ENCODE measurements at places on chromosomes 4 and X. TPM values are rescaled to one million over a fixed set of nuclear protein-coding genes. Genes with fewer than 3 reads are reported as not detected.
A peak's percentile ranks its signal among the peaks of the same experiment; 100 is the strongest.

DNA sequence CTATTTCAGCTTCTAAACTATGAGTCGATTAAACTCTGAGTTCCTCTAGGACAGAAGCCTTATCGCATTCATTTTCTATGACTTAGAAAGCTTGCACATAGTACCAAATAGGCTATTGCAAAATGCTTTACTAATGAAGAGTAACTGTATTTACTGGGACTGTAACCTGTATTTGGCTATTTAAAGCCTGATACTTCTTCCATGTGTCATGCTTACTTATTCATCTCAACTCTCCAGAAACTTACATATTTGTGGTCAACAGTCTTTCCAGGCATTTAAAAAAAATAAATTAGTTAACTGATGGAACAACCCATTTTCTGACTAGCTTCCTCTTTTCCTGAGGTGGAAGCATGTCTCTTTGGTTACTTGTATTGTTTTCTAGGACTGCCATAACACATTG is 467.9 kb downstream of the PCDH11X start:
- H3K27me3 ChIP-seq: no peaks in the 10 kb centered on the region
- DNase-seq: peak; percentile 62
- no peaks in the 10 kb centered on the region for H3K36me3 ChIP-seq
- peaks cover 8% of the 10 kb centered on the region for H3K4me1 ChIP-seq
- 0 out of 2 replicates have a peak overlapping the region, but pooled peaks have one; percentile 9 for H3K27ac ChIP-seq
- no peak overlapping the region for H3K4me3 ChIP-seq

- no peaks in the 10 kb centered on the region for H3K27me3 ChIP-seq
- H3K27ac ChIP-seq: no peak overlapping the region
- no peaks in the 10 kb centered on the region for H3K4me1 ChIP-seq
- H3K36me3 ChIP-seq: peaks cover 20% of the 10 kb centered on the region
- no peak for DNase-seq
Measured at GRCh38 chr4:55530691-55531090, 16.0 kb downstream of the CLOCK start.

GRCh38 chr4:23881674-23882337 is 8.0 kb downstream of the PPARGC1A start:
- no peak for DNase-seq
- H3K27ac ChIP-seq: no peak overlapping the region
- no peak overlapping the region for H3K4me3 ChIP-seq
- H3K4me1 ChIP-seq: no peaks in the 10 kb centered on the region

DNA sequence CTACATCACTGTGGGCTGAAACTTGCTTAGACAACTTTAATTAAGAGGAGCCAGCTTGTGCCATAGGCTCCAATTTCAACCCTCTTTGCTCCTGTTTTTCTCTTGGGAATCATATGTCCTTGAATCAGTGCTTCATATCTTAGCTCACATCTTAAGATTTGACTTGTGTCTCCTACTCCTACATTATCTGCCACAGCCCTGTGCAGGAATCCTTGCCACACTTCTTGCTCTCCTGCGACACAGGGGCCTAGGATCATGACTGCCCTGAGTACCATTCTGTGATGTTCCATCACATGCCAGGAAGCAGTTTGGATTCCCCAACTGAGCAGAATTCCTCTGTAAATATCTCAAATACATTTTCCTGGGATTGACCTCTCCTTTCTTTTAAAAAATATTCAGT is 36.4 kb downstream of the ARSJ start:
- H3K4me3 ChIP-seq: no peak overlapping the region
- no peak for DNase-seq
- no peaks in the 10 kb centered on the region for H3K27me3 ChIP-seq

GRCh38 chrX:40984962-40985361 is 100.3 kb upstream of the USP9X start:
- H3K4me1 ChIP-seq: no peaks in the 10 kb centered on the region
- no peak for DNase-seq

- no peaks in the 10 kb centered on the region for H3K4me1 ChIP-seq
- H3K27ac ChIP-seq: no peak overlapping the region
- H3K36me3 ChIP-seq: no peaks in the 10 kb centered on the region
- no peak overlapping the region for H3K4me3 ChIP-seq
- H3K27me3 ChIP-seq: no peaks in the 10 kb centered on the region
Measured at GRCh38 chr4:184274286-184274951, 56.7 kb upstream of the ENPP6 start.

- no peak overlapping the region for H3K27ac ChIP-seq
- H3K4me3 ChIP-seq: no peak overlapping the region
- no peaks in the 10 kb centered on the region for H3K4me1 ChIP-seq
- no peaks in the 10 kb centered on the region for H3K27me3 ChIP-seq
Measured at GRCh38 chrX:66632981-66633380, 5.9 kb downstream of the EDA2R start.

- H3K4me1 ChIP-seq: no peaks in the 10 kb centered on the region
- H3K27ac ChIP-seq: no peak overlapping the region
- DNase-seq: no peak
- no peaks in the 10 kb centered on the region for H3K27me3 ChIP-seq
Measured at GRCh38 chrX:109920325-109920724, 82.6 kb upstream of the TMEM164 start.

DNA sequence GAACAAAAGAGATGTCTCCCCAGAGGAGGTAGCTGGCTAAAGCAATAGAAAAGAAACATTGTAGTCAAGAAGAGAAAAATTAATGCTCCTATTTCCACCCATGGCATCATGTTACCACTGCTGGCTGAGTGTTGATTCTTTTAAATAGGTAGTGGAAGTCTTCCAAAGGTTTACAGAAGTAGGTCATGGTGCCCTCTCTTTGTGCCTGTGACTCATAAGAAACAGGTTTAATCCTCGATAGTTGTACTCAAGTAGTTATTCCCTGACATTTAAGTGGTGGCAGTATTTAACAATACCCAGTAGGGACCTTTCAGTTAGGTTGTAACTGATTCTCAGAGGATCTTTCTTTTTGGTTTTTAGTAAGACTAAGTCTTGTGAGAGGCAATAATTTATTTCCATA is 247.8 kb downstream of the TEX13A start:
- H3K27ac ChIP-seq: no peak overlapping the region
- no peaks in the 10 kb centered on the region for H3K36me3 ChIP-seq
- no peak overlapping the region for H3K4me3 ChIP-seq
- peak; percentile 85 for DNase-seq
- H3K27me3 ChIP-seq: no peaks in the 10 kb centered on the region

Gene HHIP
- 2.3 TPM for total RNA-seq

Measured in PC-3 (cell line).